ENCODE measurements at places on chromosomes 2 and 18. TPM values are rescaled to one million over a fixed set of nuclear protein-coding genes. Genes with fewer than 3 reads are reported as not detected.

GRCh38 chr2:31161637-31162036 lies 23.4 kb upstream of the GALNT14 start:
- no peaks in the 10 kb centered on the region for H3K36me3 ChIP-seq
- DNase-seq, result no peak
- H3K27ac ChIP-seq, result no peak overlapping the region

DNA sequence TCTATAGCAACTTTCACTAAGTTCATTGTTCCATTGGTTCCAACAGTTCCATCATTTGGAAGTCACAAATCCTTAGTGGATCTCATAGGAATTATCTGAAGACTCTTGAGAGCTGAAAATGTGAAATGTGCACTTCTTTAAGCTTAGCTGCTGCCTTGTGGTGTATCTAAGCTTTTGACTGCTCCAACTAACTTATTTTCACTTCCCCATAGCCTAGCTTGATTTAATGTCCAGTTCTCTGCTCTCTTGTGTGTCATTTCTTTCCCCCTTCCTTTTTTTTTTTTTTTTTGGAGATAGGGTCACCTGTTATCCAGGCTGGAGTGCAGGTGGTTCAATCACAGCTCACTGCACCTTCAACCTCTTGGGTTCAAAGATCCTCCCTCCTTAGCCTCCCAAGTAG lies 34.9 kb upstream of the CD302 start:
- no peaks in the 10 kb centered on the region for H3K4me1 ChIP-seq
- H3K4me3 ChIP-seq, result no peak overlapping the region
- no peaks in the 10 kb centered on the region for H3K36me3 ChIP-seq
- H3K27ac ChIP-seq, result no peak overlapping the region
- peaks cover 32% of the 10 kb centered on the region for H3K27me3 ChIP-seq

VWA3B gene
- not detected for total RNA-seq

DNA sequence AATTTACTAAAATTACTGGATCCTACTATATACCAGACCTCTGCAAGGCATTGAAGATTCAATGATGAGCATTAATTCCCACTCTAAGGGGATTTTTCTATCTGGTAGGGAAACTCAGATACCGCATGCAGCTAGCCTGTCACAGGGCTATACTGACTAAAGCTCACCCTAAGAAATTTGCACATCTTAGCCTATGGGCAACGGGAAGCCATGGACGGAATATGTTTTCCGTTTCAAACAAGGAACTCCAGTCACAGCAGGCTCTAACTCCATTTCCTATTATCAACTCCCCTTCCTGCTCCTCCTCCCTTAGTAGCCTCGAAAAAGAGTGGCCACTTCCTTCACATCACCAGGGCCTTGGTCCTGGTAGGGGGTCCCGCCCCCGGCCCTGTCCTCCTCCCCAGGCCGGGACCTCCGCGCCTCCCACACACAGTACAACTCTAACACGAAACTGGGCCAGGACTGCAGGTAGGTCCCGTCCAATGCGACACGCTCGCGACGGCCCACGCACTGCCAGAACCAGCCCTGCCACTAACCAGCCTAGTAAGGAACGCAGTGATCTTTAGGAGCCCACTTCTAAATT lies 659 bp upstream of the COX5B start:
- peak overlapping the region; percentile 95 for H3K4me3 ChIP-seq
- H3K4me1 ChIP-seq, result no peaks in the 10 kb centered on the region
- H3K36me3 ChIP-seq, result peaks cover 32% of the 10 kb centered on the region
- no peak overlapping the region for H3K27ac ChIP-seq
- peak; percentile 41 for DNase-seq
- no peaks in the 10 kb centered on the region for H3K27me3 ChIP-seq

DNA sequence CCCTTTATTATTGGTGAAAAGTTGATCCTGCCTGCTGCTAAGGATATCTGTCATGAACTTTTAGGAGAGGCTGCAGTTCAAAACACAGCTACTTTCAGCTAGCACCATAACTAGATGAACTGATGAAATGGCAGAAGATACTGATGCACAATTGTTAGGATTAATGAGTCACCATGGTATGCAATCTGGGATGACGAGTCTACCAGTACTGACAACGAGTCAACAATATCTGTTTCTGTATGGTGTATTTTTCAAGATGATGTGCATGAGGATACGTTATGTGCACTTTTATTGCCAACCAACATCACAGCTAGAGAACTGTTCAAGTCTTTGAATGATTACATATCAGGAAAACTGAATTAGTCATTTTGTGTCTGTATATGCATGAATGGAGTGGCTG lies 68.7 kb downstream of the NETO1 start:
- no peaks in the 10 kb centered on the region for H3K27me3 ChIP-seq
- no peak overlapping the region for H3K27ac ChIP-seq
- DNase-seq, result no peak
- H3K36me3 ChIP-seq, result peaks cover 11% of the 10 kb centered on the region

LIPG gene
- total RNA-seq, result 6.1 TPM

Data from H9 (cell line).